ENCODE measurements at places on chromosomes 3 and 15.

DNA sequence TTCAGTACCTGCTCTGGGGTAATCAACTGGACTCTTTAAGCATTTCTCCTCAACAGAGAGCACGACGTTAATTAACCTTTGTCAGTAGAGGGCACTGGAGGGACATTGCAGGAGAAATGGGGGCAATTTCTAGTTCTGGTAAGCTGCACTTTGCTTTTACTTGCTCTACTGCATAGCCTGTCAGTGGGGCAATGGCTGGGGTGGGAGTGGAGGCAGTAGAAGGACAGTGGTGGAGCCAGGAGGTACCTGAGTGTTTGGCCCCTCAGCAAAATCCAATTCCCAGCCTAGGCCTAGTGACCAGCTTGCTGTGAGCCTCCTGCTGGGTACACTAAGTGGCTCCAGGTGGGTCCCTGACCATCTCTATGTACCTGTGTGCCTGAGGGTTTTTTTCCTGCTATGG lies 18.3 kb upstream of the MED12L start:
- DNase-seq = no peak

DNA sequence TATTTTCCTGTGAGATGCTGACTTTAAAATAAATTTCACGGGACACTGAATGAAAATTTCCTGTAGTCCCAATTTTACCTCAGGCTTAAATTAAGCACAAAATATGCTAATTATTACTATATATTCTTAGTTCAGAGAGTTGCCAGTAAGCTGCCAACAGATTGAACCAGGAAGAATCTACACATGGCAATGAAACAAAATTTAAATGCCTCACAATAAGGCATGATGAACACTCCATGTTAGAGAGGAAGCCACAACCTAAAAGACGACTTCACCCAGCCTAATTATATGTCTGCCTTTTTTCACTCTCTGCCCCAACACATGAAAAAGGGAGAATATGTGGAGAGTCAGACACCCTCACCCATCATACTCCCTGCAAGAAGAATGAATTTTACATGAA lies 39.7 kb downstream of the DNAAF4 start:
- DNase-seq = no peak

GRCh38 chr15:68552344-68552743 lies 26.4 kb upstream of the CORO2B start:
- no peak for DNase-seq

- no peak for DNase-seq
Observed at GRCh38 chr15:78149805-78150751, 916 bp downstream of the IDH3A start.

GRCh38 chr15:89458440-89458839 lies 37.9 kb downstream of the RHCG start:
- DNase-seq = no peak

DNA sequence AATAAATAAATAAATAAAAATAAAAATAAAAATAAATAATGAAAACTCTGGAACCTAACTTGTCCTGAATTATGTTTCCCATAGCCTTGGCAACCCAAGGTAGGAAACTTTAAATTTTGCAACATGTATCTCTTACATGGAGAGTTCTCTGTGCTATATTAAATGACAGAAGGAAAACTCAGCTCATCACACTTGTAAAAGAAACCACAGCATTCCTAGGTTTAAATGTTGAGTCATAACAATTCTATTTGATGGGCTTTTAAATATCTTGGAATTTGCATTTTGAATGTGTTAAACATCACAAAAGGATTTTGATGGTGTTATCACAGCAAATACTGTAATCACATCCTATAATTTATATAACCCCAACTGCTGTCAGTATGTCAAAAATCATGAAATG lies 144.2 kb downstream of the LRTM1 start:
- DNase-seq = no peak

DNA sequence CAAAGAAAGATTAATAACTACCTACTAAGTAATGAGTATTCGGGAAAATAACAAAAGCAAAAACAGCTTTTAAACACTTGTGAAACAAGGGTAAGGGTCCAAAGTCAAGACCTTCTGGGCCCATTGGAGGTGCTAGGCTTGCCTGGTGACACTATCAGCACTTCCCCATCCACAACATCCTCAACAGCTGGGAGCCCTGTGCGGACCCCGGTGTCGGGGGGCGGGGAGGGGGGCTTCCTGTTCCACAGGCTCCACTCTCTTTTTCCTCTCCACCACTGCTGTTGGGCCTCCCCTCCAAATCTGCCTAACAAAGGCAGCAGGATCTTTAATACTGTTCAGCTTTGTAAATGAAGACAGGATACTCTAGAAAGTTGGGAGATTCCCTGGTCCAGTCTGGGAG lies 21.6 kb downstream of the NGRN start:
- DNase-seq = no peak

GRCh38 chr3:48962939-48963338 lies 27.1 kb upstream of the P4HTM start:
- DNase-seq = no peak

DNA sequence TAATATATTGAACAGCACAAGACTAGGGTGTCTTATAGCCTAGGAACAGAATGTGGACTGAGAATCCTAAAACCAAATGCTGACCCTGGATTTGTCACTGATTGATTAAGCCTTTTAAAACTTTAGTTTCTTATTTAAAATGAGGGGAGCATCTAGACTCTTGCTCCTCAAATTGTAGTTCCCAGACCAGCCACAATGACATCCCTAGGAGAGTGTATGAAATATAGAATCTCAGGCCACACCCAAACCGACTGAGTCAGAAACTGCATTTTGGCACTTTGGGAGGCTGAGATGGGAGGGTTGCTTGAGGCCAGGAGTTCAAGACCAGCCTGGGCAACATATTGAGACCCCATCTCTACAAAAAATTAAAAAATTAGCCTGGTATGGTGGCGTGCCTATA lies 287.8 kb upstream of the UMPS start:
- DNase-seq = no peak

GRCh38 chr3:111884411-111885018 lies 25.4 kb downstream of the PHLDB2 start:
- no peak for DNase-seq

- no peak for DNase-seq
Observed at GRCh38 chr15:39784125-39784524, 1.5 kb upstream of the FSIP1 start.

DNA sequence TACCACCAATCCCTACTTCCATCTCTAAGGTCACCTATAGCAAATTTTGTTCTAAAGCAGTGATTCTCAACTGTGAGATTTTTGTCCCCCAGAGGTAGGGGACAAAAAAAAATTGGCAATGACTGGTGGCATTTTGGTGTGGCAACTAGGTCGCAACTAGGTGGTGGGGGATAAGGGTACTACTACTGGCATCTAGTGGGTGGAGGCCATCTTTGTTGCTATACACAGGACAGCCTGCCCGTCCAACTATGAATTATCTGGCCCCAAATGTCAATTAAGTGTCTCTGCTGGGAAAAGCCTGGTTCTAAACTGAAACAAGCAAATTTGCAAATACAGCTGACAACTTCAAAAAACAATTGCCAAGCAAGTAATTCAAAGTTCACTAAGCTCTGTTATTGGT lies 1.4 kb downstream of the MTMR10 start:
- DNase-seq = no peak

DNA sequence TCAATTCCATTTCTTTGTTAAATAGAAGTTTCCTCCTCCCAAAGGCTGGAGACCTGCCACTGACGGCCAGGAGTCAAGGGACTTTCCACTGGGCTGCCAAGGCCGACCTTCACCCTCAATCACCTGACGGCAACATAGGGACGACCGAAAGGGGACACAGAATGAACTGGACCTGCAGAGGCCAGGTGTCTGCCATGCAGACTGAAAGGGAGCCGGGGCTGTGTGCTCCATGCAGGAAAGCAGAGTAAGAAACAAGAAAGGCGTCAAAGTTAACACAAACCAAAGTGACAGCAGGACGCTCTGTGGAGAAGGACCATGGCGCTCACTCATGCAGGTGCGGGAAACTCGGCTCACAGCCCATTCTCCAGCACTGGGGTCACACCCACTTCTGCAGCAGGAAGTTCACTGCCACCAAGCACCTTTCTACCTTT lies 26.1 kb downstream of the ZXDC start:
- DNase-seq = no peak

GRCh38 chr15:61266921-61267320 lies 37.8 kb upstream of the RORA start:
- no peak for DNase-seq

DNA sequence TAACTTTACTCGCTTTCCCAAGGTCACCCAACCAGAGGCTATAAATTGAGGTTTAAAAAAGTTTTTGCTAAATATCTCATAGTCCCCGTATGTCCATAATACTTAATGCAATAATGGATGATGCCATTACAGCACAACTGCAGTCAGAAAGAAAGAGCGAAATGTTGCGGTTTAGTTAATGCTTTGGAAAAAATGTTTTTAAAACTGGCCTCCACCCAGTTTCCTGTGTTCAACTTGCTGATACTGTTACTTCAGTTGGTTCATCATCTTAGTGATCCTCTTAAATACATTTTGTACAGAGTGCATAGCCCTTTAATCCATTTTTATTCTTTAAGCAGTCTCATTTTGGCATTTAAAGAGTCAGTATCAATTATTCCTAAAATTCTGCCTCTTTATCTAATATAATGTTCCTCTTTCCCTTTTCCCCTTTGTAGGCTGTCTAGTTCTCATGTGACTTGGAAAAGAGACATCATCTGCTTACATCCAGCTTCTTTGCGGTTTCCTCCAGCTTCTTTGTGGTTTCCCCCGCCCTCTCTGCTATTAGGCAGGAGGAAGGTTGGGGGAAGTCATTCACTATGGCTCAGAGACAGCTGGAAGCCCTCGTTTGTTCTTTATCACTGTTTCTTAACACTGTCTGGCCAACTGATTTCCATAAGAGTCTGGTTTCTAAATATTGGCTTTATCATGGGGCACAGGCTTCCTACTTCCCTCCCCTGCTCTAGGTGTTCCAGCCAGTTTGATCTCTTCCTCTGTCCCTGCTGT lies 154.3 kb downstream of the GOLIM4 start:
- DNase-seq = no peak
